ENCODE measurements at places on chromosomes 7 and 10.
A peak's percentile ranks its signal among the peaks of the same experiment; 100 is the strongest.

- peak; percentile 54 for DNase-seq
These were observed 94.8 kb upstream of the TARP start for GRCh38 chr7:38368191-38368605.

DNA sequence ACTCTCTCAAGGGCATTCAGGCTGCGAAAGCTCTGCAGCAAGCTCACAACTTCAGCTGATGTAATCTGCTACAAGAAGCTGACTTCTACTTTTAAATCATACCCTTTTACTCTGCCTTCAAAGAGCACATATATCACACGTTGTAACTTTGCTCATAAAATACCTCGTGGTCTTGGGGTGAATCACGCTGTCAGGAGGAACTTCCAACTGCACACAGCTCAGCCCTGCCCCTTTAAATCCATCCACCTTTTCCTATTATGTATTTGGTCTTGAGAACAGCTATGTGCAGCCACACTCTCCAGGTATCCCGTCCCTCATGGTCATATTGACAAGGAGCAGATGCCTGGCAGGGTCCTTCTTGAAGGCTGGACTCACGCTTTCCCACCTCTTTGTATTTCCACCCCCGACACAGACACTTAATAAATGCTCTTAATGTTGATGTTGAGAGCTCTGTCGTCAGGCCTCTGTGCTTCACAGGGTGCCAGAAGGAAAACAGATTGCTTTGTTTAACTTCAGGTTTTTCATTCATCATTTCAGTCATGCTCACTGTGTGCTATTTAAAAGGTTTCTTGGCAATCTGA is 47.6 kb downstream of the ICA1 start:
- no peak for DNase-seq

- DNase-seq = no peak
These were observed 370.5 kb upstream of the NPVF start for GRCh38 chr7:25598765-25599164.

- DNase-seq = no peak
These were observed 110.6 kb downstream of the PPP1R9A start for GRCh38 chr7:95018021-95018420.

- no peak for DNase-seq
These were observed 332.1 kb upstream of the CELF2 start for GRCh38 chr10:10685566-10685965.

- DNase-seq = no peak
These were observed 208.0 kb upstream of the PPP2R2D start for GRCh38 chr10:131692686-131693334.

DNA sequence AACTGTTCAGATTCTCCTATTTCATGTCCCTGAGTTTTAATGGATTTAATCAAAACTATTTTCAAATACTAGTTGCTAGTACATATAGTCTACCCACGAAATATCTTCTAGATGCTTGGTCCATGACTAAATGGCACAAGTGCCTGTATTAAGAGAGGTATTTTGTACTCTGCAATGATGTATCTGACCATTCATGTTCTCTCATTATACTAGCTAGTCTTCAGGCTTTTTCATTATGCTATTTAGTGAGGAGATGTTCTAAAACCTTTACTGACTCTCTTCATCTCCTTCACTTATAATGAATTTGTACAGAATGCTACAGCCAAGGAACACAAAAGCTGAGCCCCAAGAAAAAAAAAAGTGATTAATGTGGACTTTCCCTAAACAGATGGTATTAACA is 222.5 kb downstream of the AHR start:
- no peak for DNase-seq

- DNase-seq = no peak
These were observed 957.8 kb downstream of the GATA3 start for GRCh38 chr10:9012312-9012711.

GRCh38 chr10:49644035-49644646 is 30.3 kb downstream of the CHAT start:
- DNase-seq = no peak

GRCh38 chr10:62106929-62107519 is 161.6 kb downstream of the RTKN2 start:
- no peak for DNase-seq

DNA sequence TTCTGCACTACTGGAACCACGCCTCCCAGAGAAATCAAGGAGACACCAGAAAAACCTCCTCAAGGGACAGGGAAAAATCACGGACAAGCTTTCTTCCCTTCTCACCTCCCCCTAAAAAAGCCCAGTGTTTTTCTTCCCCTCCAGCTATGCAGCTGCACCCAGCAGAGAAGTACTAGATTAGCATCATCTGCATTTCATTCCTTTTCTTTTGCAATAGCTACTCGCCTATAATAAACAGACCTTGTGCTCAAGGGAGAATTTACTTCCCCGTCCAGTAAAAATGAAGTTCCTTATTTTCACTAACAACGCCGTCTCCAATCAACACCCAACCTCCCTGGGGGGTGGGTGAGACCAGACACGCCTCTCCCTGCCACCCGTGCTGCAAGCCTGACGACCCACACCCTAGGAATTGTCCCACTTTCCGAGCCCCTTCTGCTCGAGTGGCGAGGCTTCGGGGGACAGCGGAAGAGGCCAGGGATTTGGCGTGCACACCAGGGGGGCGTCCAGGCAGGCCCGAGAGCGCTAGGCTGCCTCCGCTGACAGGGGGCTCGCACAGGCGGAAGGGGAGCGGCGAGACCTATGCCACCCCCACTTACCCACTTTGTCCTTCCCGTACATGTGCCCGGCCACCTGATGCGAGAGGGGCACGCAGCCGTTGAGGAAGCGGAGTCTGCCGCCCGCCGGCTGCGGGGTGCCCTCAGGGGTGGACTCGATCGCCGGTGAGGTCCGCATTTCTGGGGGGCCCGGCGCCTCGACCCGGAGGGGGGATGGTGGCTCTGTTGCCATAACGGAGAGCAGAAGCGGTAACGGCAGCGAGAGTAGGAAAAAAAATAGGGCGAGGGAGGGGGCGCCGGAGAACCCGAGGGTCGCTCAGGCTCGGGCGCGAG is 625 bp downstream of the IPMK start:
- no peak for DNase-seq

GRCh38 chr7:158527915-158528502 is 59.6 kb downstream of the PTPRN2 start:
- no peak for DNase-seq

- DNase-seq = no peak
These were observed 49.9 kb downstream of the SIRT1 start for GRCh38 chr10:67934336-67934735.

GRCh38 chr7:136325027-136325426 is 347.9 kb upstream of the MTPN start:
- DNase-seq = no peak

DNA sequence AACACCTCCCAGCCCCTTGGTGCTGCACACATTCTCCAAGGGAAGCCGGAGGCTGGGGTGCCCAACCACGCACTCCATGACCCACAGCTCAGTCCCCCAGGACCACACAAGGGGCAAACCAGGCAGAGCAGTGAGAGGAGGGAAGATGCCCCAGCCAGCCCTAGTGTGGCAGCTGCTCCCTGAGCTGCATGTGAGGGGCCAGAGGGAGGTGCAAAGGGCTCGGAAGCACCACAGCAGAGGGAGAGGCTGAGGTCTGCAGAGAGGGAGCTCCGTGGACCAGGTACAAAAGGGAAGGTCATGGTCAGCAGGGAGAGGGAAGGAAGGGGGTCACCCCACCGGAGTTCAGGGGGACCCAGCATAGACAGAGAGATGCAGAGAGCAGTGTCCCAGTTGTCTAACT is 1.5 kb upstream of the CALML5 start:
- DNase-seq = no peak

DNA sequence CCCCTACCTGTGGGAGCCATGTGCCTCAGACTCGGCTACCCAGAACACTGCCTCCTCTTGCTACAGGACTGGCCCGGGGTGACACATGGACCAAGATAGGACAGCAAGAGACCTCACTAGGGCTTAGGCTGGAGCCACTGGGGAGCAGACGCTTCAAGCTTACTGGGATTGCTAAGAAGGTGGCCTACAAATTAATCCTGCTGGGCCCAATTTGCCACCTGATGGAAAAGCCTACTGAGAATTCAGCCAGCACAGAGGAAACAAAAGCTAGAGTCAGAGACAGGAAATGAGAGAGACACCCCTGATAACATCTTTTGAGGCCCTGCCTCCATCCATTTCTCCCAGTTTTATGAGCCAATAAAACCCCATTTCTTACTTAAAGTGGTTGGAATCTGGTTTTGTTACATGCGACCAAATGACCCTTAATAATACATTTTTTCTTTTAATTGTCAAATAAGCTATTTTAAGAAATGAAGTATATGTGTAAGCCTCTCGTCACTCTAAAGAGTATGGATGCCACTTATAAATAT is 282.1 kb downstream of the CXCL12 start:
- no peak for DNase-seq

- no peak for DNase-seq
These were observed 50.2 kb downstream of the NT5C3A start for GRCh38 chr7:33012364-33012763.

DNA sequence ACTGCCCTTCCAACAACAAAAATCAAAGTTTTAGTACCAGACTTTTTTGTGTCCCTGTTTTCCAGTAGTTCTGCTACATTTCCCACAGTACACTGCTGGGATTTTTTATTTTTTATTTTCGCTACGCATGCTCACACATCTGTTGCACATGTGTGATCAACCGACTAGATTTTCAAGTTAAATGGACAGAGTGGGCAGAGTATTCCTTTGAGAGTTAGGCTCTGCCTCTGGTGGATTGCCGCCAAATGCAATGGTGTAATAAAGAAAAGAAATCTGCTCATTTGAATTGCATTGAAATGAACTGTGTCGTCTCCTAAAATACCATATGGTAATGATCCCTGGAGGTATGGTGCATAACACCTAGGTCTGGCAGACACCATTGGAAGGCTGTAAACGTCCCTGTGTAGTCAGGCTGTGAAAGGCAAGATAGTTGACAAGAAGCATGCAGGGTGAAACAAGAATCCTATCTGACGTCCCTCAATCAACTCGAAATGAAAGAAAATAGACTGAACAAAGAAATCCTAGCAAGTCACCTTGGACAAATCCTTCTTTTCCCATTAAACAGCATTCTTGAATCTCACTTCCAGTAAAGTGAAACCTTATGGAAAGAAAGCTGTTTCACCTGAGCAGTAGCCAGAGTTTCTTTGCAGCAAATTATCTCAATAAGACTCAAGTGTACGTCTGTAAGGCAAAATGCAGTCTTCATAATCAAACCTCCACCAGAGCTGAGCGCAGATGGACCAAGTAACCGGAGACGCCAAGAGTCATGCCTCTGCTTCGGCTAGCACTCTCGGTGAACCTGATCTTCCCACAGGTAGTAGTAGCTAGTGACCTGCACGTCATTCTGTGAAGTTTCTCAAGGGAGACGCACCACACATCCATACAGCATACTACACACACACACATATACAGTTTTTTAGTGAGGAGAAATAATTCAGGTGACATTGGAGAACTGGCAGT is 357.3 kb downstream of the CRPPA start:
- no peak for DNase-seq

GRCh38 chr10:114867365-114867764 is 45.8 kb downstream of the FHIP2A start:
- no peak for DNase-seq

DNA sequence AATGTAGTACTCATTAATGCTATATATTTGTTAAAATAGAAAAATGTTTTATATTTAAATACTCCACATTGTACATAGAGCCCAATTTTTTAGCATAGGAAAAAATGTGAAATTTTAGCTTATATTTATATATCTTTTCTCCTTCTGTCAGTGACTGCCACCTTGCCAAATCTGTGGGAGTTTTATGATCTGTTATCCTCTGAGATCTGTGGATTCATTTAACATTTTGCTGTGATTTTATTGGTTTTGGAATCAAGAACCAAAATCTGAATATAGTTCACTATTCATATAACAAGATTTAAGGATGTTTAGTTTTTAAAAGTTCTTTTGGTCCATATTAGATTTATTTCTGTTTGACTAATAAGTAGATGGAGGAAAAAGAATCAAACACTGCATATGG is 127.9 kb downstream of the PPP1R9A start:
- DNase-seq = no peak

DNA sequence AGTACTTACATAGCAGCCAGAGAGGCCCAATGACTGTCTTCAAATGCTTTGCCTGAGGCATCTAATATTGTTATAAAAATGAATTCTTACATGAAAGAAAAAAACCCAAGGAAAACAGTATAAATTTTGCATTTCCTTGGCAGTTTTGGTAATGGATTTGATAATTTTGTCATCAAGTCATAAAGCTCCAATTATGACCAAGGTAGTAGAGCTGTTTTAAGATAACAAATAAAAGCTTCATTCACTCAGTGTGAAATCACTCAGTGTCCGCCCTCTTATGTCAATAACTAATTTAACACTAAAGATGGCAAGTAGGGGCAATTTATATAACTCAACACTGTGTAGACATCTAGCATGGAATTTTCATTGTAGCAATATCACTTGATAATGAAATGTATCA is 193.9 kb downstream of the ANKRD7 start:
- no peak for DNase-seq

DNA sequence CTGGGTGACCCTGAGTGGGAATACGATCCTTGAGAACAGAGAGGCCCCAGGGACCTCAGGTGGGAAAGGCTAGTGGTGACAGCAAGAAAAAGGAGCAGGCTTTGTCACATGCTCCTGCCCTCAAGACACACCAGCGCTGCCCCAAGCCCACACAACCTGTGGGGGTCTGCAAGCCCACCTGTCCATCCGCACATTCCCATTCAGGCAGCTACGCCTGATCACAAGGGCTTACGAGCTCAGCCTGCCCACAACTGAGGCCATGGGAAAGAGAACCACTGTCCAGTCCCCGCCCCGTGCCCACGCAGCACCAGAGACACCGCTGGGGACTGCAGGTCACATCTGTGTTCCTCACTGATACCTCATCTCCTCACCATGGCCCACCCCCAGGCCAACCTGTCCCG is 26.7 kb downstream of the EBF3 start:
- DNase-seq = no peak

DNA sequence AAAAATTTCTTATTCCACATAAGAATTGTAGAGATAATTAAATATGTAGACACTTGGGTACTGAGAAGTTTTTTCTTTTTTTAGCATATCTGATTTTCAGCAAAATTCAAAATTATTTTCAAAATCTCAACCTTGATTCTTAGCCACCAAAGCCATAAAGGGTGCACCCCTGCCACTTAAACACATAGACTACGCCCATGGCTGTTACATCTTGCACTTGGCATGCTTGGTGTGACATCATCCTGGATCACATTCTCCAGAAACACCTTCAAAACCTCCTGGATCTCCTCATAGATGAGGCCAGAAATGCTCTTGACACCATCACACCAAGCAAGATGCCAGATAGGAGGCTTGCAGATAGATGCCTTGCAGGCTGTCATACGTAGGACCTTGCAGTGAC is 89.1 kb upstream of the KLF14 start:
- DNase-seq = no peak

GRCh38 chr7:2706685-2707126 is 18.7 kb downstream of the AMZ1 start:
- no peak for DNase-seq

- no peak for DNase-seq
These were observed 35.9 kb downstream of the APBB1IP start for GRCh38 chr10:26474026-26474425.

- DNase-seq = no peak
These were observed 17.3 kb downstream of the TMEM243 start for GRCh38 chr7:87202208-87202607.

GRCh38 chr10:126496771-126497545 is 108.7 kb upstream of the ADAM12 start:
- no peak for DNase-seq

GRCh38 chr10:29608062-29608461 is 26.7 kb downstream of the SVIL start:
- DNase-seq = no peak

- DNase-seq = peak; percentile 16
These were observed 496 bp downstream of the BRI3 start for GRCh38 chr7:98281757-98282606.
